NCI-H1436 (cell line): ENCODE measurements at places on chromosomes 5 and 9.

GRCh38 chr9:88660611-88661010, 125.6 kb downstream of the NXNL2 start:
- no peak for DNase-seq

- DNase-seq, result peak; percentile 26
Observed at GRCh38 chr5:150293091-150293941, 3.7 kb upstream of the CAMK2A start.

- no peak for DNase-seq
Observed at GRCh38 chr5:12652201-12652600, 748.0 kb upstream of the CTNND2 start.

- no peak for DNase-seq
Observed at GRCh38 chr5:81300921-81301270, 491 bp upstream of the ZCCHC9 start.

DNA sequence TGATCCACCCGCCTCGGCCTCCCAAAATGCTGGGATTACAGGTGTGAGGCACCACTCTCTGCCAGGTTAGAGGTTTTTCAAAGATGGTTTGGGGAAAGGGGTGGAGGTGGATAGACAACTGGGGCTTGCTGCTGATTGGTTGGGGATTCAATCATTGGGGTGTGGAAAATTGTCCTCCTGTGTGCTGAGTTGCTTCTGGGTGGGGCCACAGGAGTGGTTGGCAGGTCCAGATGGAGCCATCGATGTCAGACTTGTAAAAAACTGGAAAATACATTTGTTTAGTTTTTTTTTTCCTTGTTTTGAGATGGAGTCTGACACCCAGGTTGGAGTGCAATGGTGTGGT, 61.9 kb upstream of the CLINT1 start:
- no peak for DNase-seq

DNA sequence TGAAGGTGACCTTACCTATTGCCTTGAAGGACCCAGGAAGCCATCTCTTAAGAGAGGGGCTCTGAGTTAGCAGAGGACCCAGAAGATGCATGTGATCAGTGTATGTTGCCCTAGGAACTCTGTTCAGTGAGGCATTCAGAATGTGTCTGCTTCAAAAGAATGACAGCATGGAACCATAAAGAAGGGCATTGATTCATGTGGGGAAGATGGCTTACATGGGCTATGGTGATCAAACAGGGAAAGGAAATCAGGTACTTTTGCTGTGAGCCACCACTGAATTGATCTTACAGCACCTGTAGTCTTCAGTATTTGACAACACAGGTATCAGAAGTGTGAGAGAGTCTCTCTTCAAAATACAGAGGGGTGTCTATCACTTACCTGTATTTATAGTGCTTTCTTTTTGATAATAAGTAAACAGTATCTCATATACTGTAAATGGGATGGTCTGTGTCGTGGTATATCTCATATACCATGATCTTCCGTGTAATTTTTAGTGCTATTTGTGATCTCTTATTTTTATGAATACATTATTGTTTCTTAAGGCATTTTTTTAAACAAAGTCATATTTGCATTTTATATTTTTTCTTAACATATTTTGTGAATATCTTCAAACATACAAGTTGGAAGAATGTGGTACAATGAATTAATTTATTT, 57.0 kb downstream of the FOCAD start:
- DNase-seq, result no peak
